ENCODE measurements at places on chromosomes 2 and 18.

DNA sequence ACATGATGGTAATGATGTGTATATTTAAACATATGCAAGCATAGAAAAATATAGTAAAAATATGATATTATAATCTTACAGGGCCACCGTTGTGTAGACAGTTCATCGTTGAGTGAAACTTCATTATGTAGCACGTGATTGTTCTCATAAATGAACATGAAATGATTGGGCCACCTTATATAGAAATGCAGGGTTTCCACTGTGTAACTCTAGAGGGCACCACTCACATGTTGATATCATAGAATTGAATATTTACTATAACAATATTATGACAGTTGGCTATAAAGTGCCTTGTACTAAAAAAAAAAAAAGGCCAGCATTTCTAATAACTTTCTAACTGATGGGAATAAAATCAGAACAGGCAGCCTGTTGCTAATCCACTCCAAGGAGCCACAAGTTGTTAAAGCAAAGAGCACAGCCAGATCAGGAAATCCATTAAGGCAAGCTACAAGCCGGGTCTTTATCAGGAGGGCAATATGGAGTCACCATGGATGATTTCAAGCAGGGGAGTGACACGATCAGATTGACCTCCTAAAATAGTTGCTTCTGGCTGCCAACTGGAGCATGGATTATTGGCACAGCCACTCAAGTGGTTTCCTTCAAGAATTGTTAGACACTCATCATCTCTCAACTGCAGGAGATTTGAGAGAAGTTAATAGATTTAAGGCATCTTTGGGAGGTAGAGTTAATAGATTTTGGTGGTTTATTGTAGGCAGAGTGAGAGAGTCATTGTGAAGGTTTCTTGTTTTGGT lies 16.7 kb downstream of the IL1F10 start:
- DNase-seq = no peak

- no peak for DNase-seq
These were observed 26.8 kb downstream of the YES1 start for GRCh38 chr18:785242-785641.

- no peak for DNase-seq
These were observed 154.9 kb upstream of the KYNU start for GRCh38 chr2:142722569-142722968.

GRCh38 chr18:26040051-26040656 lies 50.3 kb downstream of the SS18 start:
- DNase-seq = no peak

DNA sequence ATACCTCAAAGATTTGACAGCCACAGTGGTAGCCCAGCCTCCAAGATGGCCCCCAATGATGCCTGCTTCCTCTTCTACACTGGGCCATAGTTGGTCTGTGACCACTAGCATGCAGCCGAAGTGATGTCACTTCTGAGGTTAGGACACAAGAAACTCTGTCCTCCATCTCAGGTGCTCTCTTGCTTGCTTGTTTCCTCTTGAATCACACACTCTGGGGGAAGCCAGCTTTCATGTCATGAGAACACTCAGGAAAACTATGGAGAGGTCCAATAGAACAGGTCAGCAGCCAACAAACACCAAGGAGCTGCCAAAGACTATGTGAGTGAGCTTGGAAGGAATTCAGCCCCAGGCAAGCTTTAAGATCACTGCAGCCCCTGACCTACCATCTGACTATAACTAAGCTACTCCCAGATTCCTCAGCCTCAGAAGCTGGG lies 3.3 kb upstream of the ADAM17 start:
- DNase-seq = no peak

GRCh38 chr2:68807821-68808266 lies 63.4 kb downstream of the BMP10 start:
- DNase-seq = peak; percentile 44

DNA sequence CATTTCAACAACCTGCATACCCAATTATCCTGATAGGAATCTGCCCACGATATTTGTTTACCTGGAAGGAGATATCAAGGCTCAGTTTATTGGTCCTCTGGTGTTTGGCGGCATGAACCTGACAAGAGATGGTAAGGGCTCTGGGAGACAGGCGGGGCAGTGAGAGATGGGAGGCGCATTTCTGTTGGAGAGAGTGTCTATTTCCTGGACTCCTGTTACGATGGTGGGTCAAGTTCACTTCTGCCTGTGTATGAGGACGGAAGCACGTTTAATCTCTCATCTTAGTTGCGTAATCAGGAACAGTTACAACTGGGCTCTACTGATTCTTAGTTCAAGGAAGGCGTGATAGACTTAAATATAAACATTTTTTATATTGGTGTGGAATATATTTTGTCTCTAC lies 8.9 kb downstream of the PDCL3 start:
- DNase-seq = no peak

DNA sequence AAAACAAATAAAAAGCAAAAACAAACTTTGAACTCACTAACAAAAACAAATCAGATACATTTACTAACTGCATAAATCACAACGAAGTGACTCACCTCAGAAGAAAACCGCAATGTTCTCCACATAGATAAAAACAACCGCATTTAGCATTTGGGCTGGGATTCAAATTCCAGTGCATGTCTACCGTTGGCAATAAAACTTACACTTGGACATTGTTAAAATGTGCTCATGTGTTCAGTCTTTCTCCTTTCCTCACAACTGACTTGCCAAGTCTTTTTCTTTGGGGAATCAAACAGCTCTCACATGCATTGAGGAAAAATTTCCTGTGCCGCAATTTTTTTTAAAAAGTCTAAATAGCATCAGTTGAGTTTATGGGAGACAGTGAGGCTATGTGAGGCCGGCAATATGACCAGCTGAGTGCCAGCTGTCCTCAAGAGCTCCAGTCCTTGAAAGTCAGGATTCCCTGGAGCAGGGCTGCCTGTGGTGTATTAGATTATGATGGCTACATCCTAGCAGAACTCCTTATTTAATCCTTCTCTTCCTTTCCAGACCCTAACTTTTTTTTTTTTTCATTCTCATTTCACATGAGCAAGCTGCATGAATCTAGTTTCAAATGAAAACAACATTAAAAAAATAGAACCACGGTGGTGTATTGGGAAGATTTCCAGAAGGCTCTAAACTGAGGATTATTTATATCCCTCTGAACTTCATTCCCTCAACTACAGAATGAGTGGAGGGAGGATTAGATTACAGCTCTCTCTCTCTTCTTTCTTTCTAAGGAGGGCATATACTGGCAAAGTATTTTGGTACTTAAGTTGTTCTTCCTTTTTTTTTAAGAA lies 70.2 kb upstream of the MEIS1 start:
- DNase-seq = no peak

GRCh38 chr18:1013951-1014350 lies 109.3 kb downstream of the ADCYAP1 start:
- DNase-seq = no peak

- DNase-seq = peak; percentile 81
These were observed 99.0 kb downstream of the ZFP36L2 start for GRCh38 chr2:43127208-43127940.

DNA sequence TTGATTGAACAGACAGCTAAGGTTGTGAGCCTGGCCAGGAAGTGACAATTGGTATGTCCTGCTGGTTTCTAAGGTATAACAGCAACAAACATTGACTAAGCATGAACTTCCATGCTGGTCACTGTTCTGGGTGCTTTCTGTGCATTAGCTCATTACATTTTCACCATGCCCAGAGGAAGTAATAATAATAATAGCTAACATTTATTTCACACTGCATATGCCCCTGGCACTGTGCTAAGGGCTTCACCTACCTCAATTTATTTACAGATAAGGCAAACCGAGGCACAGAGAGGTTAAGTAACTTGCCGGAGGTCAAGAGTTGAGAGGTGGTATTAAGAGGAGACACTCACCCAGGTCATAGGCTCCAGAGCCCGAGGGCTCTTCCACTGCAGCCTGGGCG lies 113.6 kb downstream of the PDCL3 start:
- no peak for DNase-seq

GRCh38 chr2:37570773-37571586 lies 100.5 kb downstream of the CDC42EP3 start:
- no peak for DNase-seq

DNA sequence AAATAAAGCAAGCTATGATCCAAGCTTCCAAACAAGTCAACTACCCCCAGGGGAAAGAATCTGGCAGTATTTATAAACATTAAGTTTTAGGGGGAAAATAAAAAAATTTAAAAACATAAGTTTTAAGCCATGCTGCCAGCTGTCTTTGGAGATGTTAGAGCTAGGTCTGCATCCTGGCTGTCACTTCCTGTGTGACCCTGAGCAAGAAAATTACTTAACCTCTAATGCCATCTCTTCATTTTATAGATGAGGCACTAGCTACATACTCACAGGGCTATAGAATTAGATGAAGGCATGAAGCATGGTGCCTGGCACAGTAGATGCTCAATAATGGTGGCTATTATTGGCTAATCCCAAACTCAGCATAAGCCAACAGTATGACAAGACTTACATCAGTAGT lies 28.1 kb downstream of the STARD7 start:
- no peak for DNase-seq

- DNase-seq = no peak
These were observed 136.6 kb downstream of the SPAG16 start for GRCh38 chr2:213420828-213421385.

DNA sequence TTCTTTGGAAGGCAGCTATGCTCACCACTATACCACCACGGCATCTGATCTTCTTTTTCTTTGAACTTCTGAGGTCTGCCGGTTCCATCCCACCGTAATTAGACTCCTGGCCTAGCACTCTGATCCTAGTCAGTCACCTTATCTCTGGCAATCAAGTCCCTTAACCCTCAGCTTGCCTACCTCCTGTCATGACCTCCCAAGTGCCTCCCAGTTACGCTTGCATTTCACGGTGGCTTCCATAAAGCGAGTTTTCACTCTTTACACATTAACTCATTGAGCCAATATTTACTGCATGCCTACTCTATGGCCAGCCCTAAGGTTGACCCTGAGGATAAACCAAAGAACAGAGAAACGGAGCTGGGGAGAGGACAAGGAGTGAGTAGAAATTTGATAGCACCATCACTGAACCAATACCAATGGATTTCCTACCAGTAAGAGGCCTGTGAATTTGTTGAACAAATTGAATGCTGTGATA lies 37.8 kb upstream of the TMEM182 start:
- no peak for DNase-seq

GRCh38 chr18:75581336-75582131 lies 154.0 kb upstream of the SMIM21 start:
- DNase-seq = no peak

DNA sequence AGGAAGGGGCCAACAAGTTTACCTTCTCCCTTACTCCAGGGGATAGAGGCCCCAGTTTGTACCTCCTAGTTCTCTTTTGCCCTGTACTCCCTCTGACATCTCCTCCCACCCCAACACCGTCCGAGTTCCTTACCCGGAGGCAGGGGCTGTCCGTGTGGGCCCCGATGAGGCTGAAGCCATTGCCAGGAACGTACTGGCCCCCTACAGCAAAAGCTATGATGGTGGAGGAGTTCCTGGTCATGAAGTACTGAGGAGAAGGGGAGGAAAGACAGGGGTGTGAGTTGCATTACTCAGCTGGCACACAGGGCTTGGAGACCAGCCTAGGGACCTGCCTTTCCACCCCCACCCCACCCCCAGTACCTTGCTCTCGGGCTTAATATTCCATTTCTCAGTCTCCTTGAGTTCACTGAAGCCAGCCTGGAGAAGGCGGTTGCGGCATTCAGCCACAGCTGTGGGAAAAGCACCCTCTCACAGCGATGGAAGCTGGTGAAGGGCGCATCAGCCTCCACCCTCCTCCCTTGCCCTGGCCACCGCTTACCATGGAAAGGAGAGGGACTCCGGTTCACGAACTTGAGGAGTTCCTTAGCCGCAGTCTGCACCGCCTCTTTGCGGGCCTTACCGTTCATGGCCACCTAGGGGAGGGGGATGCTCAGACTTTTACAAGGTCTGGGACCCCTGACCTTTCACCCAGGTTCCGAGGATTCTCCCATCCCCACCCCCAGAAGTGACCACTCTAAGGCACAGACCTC lies 1.0 kb downstream of the DNPEP start:
- no peak for DNase-seq

GRCh38 chr18:8006979-8007378 lies 439.9 kb downstream of the PTPRM start:
- no peak for DNase-seq

DNA sequence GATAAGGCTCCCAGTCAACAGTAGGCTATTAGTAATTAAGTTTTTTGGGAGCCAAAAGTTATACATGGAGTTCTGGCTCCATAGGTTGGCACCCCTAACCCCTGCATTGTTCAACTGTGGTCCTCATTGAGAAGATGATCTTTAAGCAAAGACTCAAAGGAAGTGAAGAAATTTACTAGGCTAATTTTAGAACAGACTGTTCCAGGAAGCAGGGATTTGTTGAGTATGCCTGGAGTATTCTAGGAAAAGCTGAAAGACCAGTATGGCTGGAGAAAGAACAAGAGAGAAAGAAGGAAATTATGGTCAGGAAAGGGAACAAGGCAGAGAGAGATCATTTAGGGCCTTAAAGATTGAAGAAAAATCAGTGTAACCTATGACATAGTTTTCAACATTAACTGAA lies 125.1 kb downstream of the PMAIP1 start:
- DNase-seq = no peak

DNA sequence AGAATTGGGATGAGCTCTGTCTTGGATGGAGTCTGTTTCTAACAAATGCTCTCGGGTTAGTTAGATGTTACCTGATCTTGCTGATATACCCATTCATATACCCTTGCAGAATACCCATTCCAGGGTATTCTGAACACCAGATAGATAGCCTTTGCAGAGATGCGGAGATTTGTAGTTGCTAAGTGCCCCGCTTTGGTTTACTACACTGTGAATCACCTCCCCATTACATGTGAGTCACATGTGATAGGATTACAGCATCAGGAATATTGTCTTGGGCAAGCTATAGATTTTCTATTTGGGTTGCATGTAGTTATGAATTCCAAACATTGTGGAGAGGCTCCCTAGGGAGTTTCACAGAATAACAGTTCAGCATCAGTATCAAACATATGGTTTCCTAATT lies 3.8 kb downstream of the VSNL1 start:
- no peak for DNase-seq

- DNase-seq = no peak
These were observed 440.2 kb upstream of the ST6GAL2 start for GRCh38 chr2:107325981-107326786.

GRCh38 chr2:211879323-211879722 lies 659.3 kb downstream of the ERBB4 start:
- no peak for DNase-seq

DNA sequence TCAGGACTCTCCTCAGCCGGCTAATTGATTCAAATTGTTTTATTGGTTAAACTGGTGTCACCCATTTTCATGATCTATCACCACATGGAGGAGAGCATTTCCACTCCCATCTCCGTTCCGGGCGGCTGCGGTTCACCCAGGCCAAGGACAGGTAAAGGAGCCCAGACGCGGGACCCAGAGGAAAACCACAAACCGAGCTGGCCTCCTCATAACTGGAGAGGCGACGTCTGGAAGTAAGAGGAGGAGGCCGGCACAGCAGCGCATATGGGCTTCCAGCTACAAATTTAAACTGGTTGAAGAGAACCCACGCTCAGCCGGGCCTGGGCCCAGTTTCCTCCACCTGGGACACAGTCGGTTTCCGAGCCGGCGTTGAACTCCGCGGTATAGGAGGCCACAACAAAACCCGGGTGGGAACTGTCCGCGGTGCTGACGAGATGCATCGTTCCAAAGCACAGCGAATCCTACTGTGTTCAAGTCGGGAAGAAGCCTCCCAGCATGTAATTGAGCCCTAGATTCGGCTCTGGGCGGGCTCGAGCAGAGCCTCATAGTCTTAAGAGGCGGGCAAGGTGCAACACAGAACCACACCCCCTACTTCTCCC lies 3.0 kb upstream of the SKOR2 start:
- no peak for DNase-seq

GRCh38 chr18:79508565-79509535 lies 113.1 kb downstream of the NFATC1 start:
- DNase-seq = peak; percentile 40

All from CD4-positive, alpha-beta T cell treated with Interleukin-15 for 1 hour (primary cell).